ENCODE measurements at places on chromosomes 16 and 17. TPM values are rescaled to one million over a fixed set of nuclear protein-coding genes. Genes with fewer than 3 reads are reported as not detected.

The TUFM gene
- 139 TPM for polyA plus RNA-seq

The MILR1 gene
- polyA plus RNA-seq = 3.8 TPM

The AIPL1 gene
- 0.07 TPM for polyA plus RNA-seq

GRCh38 chr16:57240851-57241250, 4.2 kb upstream of the ARL2BP start:
- no peak for DNase-seq

The RAB37 gene
- 1.5 TPM for polyA plus RNA-seq

The SLX4 gene
- 5.2 TPM for polyA plus RNA-seq

- DNase-seq = peak; percentile 52
Observed at GRCh38 chr16:53666786-53667415, 36.8 kb downstream of the RPGRIP1L start.

The ATMIN gene
- 38.0 TPM for polyA plus RNA-seq

The GAN gene
- polyA plus RNA-seq = 2.8 TPM

- no peak for DNase-seq
Observed at GRCh38 chr17:35578929-35579432, 610 bp upstream of the PEX12 start.

- DNase-seq = no peak
Observed at GRCh38 chr17:65417406-65418221, 143.8 kb downstream of the AXIN2 start.

GRCh38 chr17:75856062-75856756, 1.1 kb upstream of the WBP2 start:
- DNase-seq = no peak

The TBC1D3D gene
- polyA plus RNA-seq = 1.5 TPM

- DNase-seq = peak; percentile 10
Observed at GRCh38 chr17:39607057-39607850, 466 bp downstream of the NEUROD2 start.

- no peak for DNase-seq
Observed at GRCh38 chr17:7130621-7131422, 16.2 kb upstream of the ASGR2 start.

GRCh38 chr17:6374761-6375312, 60.1 kb downstream of the AIPL1 start:
- DNase-seq = no peak

DNA sequence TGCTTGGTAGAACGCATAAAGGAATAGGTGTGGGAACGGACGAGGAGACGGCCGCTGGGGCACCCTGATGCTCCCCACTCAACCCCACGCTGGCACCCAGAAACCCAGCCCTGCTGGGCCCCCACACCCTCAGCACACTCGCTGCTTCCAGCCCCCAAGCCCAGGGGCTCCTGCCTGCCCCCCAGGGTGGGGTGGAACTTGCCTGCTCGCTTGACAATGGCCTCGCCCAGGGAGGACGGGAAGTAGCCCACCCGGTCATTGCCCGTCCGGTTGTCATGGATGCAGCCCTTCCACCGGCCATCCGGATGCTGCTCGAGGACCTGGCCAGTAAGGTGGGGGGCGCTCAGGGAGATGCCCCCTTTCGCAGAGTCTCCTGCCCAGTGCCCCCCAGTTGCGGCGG, 9.9 kb downstream of the CASKIN1 start:
- no peak for DNase-seq

- no peak for DNase-seq
Observed at GRCh38 chr17:61009663-61010062, 332.0 kb downstream of the BCAS3 start.

DNA sequence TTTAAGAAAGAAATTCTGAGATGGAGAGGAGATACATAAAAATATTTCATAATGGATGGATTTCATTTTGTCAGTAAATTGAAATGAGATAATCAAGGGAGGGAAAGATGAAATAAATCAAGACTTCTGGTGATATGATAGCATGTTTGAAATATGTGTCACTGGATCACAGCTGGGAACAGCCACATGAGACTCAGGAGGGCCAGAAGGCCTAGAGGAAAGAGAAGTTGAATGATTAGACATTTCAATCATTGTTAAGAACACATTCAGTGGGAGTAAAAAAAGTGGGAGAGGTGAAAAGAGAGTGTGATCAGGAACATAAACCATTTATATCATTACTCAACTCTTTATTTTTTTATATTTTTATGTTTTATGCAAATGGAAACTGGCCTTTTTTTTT, 933.4 kb downstream of the KCNJ2 start:
- DNase-seq = no peak

DNA sequence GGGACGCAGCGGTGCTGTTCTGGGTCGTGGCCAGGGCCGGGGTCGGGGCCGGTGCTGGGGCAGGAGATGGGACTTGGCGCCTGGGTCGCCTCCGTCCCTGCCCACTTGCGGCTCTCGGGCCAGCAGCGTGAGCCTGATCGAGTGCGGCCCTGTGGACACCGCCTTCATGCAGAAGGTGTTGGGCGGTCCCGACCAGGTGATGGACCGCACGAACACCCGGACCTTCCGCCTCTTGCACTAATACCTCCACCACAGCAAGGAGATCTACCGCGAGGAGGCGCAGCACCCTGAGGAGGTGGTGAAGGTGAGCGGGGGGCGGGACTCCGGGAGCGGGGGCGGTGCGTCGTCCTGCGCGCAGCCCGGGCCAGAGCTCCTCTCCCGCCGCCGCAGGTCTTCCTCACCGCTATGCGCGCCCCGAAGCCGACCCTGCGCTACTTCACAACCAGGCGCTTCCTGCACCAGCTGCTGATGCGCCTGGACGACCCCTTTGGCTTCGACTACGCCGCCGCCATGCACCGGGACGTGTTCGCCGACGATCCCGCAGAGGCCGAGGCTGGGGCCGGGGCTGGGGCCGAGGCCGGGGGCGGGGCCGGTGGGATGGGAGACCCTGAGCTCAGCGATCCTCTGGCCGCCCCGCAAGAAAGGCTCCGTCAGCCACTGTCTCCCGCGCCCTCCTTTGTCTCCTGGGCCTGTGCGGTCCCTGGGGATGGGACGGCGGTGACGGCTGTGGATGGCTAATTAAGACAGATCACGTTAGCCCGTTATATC, 4.5 kb upstream of the HSD17B1 start:
- DNase-seq = no peak

The HOXB9 gene
- 0.47 TPM for polyA plus RNA-seq

The SLFN14 gene
- 0.23 TPM for polyA plus RNA-seq

DNA sequence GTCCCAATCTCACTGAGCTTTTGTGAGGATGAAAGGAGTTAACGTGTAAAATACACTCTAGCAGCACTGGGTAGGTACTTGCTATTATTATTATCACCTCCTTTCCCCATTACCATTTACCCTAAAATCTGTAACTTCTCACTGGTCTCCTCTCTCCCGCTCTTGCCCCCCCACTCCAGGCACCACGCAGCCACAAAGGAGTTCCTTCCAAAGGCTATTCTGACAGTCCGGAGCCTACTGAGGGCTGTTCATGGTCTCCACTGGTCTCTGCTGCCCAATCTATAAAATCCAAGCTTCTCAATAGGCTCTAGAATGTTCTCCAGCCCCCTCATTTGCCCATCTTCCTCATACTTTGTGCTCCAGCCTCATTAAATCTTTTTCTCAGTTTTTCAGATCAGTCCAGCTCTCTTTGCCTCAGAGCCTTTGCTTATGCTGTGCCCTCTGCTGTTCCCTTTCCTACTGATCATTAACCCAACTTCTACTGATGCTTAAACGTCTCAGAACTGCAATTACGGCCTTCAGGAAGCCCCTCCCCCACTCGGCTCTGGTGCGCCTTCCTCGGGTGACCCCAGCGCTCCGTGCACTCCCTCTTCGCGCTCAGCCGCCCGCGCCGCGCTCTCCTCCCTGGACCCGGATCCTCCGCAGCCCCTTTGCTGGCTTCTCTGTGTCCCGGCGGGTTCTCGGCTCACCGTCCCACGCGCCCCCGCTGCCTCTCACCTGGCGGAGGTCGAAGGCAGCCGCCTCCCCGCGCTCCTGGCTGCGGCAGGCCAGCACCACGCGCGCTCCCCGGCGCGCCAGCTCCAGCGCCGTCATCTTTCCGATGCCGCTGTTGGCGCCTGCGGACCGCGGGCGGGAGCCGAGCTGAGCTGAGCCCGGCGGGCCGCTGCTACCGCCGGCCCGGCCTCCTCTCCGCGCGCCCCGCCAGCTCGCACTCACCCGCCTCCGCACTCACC, 737 bp downstream of the DHRS13 start:
- no peak for DNase-seq

DNA sequence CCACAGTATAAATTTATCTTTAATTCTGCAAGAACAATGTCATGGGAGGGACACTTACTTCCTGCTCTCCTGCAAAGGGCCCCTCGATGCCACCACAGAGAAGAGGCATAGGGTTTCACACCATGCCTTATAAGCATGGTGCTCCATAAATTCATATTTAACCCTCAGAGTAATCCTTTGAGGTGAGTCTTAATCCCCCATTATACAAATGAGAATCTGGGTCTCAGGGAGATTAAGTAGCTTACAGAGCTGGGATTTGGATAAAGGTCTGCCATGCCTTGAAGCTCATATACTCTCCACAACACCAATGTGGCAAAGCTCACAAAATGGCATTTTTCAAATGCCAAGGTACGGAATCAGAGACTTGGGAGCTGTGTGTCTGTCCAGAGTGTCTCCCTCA, 268.5 kb upstream of the CCL2 start:
- no peak for DNase-seq

DNA sequence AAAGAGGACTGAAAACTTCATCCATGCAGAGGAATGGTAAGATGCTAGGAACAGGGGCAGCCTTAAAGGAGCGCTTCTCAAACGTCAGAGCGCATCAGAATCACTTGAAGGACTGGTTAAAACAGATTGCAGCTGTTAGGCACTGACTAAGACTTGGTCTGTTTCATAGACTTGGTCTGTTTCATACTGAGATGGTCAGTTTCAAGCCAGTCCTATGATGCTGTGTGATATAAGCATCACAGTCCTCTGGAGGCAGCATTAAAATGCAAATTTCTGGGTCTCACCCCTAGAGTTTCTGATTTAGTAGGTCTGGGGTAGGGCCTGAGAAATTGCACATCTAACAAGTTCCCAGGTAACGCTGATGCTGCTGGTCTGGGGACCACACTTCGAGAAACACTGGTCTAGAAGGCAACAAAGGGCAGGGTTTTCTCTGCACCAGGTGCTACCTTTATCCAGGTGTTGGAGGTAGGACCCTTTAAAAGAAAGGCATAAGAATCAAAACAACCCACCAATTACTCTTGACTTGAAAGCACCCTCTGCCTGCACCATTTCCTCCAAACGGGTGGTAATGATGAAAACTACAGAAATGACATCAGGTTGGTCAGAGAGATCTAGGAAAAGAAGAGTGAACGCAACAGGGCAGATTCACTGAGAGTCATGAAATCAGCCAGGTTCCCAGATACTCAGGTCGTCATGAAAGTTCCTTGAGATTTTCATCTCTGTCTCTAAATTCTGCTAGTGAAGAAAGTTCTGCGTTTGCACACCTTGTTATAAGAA, 95.0 kb upstream of the RCVRN start:
- DNase-seq = no peak

DNA sequence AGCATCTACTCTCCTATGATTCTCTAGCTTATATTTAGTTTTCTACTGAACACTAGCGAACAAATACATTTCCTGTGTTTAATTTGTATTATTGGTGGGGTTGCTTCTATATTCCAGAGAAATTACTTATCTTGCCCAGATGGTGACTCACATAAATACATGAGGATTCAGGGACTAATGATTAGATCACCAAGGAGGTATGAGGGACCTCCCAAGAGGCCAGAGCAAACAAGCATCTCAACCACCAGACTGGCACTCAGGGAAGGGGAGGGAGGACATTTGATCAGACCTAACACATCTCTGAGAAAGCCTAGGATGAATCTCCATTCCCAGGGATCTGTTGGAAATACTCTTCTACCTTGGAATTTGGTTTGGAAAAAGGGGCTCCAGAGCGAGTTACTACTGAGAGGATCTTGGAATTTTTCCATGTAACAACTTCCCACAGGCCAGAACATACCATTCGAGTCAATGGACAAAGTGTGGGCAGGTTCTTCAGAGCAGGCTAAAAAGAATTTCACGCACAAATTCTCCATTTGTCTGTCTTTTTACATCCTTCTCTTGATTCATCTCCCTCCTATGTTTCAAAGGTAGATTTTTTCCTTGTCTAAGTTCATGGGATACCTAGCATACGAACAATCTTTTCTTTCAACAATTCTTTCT, 262.6 kb upstream of the MYOCD start:
- no peak for DNase-seq

GRCh38 chr17:71790791-71791190, 330.0 kb upstream of the SOX9 start:
- DNase-seq = peak; percentile 8

GRCh38 chr17:43092901-43093300, 32.3 kb downstream of the BRCA1 start:
- DNase-seq = peak; percentile 51

DNA sequence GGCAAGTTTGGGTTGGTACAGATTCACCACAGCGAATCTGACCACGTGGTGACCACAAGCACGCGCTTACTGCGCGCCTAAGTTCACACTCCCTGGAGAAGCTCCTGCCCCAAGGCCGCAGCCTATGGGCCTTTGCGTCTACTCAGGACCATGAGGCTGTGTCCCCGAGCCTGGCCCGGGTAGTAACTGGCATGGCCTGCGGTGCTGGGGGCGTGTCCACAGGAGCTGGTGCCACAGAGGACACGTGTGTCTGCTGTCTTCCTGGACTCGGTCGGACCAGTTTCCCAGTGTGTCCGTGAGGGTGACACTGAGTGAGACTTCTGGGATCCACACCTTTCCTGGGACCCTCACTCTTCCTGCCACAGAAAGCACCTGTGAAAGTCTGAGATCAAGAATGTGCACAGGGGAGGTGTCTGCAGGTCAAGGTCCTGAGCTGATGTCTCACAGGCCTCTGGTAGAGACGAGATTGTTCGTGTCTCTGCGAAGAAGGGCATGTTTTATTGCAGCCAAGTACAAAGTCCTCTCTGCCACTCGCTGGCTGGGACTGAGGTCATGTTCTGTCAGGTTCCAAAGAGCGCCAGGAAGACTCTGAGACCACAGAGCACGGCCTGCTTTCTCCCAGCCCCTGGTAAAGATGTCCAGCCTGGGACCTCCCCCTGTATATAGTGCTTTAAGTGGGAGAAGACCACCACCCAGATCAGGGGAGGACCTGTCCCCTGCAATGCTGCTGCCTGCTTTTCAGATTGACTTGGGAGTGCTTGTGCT, 25.2 kb upstream of the CAPN15 start:
- DNase-seq = no peak

- peak; percentile 55 for DNase-seq
Observed at GRCh38 chr17:29870836-29871465, 59.1 kb downstream of the SSH2 start.

DNA sequence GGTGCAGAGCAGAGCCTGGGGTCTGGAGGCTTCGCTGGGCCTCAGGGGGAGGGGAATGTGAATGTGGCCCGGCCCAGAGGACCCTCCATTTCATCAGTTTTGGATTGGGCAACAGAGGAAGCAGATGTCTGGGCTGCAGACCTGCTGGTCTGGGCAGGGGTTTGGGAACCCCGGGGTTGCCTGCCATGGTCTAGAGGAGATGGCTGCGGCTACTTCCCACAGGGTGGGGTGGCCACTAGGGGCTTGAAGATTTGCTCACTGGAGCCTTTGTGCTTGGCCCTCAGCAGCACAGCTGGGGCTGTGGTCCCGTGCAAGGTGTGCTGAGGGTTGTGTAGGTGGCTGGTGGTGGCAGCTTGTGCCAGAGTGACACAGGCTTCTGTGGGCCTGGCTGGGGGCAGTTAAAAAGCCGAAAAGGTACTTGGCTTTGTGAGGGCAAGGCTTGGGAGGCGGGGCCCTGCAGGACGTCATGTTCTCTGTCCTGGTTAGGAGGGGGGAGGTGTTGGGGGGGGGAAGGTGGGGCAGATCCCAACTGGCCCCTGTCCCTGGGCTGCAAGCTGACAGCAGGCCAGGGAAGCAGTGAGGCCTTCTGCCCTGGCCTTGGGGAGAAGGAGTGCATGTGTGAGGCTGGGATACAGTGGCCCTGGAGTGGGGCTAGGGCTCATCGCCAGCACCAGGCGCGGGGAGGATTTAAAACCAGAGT, 98.0 kb downstream of the KPNA2 start:
- DNase-seq = no peak

The CTRL gene
- 1.6 TPM for polyA plus RNA-seq

The ADCY7 gene
- 9.4 TPM for polyA plus RNA-seq
